ENCODE measurements at places on chromosomes 7 and 10. TPM values are rescaled to one million over a fixed set of nuclear protein-coding genes. Genes with fewer than 3 reads are reported as not detected.

The LRIT2 gene
- polyA plus RNA-seq: not detected

The GPR22 gene
- polyA plus RNA-seq: 3.4 TPM

The AKR1B15 gene
- polyA plus RNA-seq: 0.17 TPM

The SLC29A4 gene
- 6.4 TPM for polyA plus RNA-seq

The UNCX gene
- not detected for polyA plus RNA-seq

The C7orf33 gene
- not detected for polyA plus RNA-seq

The NEBL gene
- 2.3 TPM for polyA plus RNA-seq

Data from GM23338 (cell line).